ENCODE measurements at places on chromosomes 16 and 17.

GRCh38 chr17:49200423-49201083 is 9.8 kb downstream of the GNGT2 start:
- no peak for DNase-seq

GRCh38 chr17:30323262-30323894 is 10.5 kb downstream of the TMIGD1 start:
- no peak for DNase-seq

GRCh38 chr16:27374804-27375425 is 27.1 kb upstream of the IL21R start:
- no peak for DNase-seq

DNA sequence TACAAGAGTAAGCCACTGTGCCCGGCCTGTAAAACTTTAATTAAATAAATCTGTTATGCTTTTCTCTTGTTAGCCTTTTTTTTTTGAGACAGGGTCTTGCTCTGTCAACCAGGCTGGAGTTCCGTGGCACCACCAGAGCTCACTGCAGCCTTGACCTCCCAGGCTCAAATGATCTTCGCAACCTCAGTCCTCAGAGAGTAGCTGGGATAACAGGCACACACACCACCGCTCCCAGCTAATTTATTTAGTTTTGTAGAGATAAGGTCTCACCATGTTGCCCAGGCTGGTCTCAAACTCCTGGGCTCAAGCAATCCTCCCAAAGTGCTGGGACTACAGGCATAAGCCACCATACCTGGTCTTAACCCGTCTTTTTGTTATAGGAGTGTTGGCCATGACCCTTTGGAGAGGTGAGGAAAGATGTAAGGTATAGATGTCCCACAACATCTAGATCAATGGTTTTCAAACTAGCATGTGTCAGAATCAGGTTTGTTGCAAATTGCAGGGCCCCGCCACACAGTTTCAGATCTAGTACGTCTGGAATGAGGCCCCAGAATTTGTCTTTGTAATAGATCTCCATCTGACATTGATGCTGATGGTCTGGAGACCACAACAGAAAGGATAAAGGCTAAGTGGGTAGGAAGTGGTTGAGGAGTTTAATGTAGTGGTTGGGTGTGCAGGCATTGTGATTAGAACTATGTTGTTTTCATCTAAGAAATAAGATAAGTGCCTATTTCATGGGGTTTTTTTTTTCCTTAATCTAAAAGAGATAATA is 4.3 kb upstream of the GGA2 start:
- peak; percentile 25 for DNase-seq

- DNase-seq, result no peak
Measured at GRCh38 chr17:7141824-7142223, 27.2 kb upstream of the ASGR2 start.

DNA sequence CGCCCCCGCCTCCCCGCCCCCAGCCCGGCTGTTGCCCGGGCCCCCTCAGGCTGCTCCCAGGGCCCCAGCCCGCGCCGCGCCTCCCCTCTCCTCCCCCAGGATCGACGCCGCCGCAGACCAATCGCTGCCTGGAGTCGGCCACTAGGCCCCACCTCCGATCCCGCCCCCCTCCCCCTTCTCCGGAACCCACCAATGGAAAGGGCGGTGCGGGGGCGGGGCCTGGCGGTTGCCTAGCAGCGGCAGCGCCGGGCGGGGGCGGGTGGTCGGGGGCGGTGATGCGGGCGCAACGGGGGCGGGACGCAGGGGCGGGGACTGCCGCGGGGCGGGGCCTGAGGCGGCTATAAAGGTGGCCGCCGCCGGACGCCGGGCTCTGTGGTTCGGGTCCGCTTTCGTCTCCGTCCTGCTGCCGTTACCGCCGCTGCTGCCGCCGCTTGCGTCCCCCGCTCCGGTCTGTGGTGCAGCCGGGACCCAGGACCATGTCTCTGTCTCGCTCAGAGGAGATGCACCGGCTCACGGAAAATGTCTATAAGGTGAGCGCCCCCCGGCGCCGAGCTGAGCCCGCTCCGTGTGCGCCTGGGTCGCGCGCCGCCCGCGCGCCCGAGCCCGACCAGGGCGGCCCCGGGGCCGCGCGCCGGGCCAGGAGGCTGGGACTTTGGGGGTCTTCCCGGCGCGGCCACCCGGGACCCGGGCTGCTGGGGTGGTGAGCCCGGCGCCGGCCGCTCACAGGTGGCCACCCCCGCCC is at the start of gene BAIAP2:
TSS of gene BAIAP2 (plus strand) at position 373 of the 742 bp plus-strand sequence. CDS start at position 477, 104 bp downstream.
- DNase-seq, result peak; percentile 91

DNA sequence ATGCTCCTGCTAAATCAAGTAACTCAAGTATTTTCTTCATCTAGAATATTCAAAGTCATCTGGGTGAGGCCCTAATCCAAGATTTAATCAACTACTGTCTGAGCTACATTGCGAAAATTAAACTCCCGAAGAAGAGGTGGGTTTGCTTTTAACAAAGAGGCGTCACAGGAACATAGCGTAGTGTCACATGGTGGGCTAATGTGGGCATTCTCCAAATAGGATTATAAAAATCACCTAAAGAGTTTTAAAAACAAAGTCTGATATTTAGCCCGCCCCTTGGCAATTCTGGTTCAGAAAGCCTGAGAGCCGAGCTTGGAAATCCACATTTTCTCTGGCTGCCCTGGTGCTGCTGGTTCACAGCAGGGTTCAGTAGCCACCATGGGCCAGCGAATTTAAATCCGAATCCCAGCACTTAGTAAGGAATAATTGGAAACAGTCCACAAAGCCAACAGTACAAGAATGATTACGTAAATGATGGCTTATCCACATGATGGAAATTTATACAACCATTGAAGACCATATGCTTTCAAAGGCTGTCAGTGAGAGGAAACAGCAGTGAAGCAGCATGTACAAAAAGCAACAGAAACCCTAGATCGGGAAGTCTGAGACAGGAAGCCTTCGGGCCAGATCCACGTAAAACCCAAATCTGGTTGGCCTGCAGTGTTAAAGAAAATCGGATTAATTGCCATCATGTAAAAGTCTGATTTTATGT is 8.8 kb downstream of the PMM2 start:
- no peak for DNase-seq

- no peak for DNase-seq
Measured at GRCh38 chr17:64779376-64780095, 117.4 kb upstream of the SMURF2 start.

GRCh38 chr17:67469208-67469980 is 92.3 kb downstream of the PITPNC1 start:
- DNase-seq, result no peak

- DNase-seq, result no peak
Measured at GRCh38 chr17:2068031-2068518, 13.2 kb downstream of the HIC1 start.

DNA sequence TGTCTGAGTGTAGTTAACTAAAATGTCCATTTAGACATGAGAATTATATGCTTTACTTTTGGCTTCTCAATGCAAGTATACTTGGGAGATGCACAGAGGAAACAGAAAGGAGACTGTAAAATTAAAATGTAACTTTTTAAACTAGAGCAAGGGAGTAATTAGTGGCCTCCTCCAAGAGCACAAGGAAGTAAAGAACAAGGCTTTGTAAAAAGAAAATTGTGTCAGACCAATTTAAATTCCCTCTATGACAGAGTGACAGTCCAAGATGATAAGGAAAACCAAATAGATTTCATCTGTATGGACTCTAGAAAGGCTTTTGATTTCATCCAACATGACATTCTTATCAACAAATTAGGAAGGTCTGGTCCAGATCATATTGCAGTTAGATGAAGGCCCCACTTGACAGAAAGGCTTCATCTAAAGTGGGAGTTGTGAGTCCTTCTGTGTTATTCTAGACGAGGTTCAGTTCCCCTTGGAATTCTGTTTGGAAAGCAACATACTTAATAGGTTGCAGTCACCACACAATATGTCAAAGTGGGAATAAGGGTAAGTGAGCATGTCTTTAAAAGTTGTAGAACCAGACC is 6.5 kb upstream of the CAPNS2 start:
- no peak for DNase-seq

DNA sequence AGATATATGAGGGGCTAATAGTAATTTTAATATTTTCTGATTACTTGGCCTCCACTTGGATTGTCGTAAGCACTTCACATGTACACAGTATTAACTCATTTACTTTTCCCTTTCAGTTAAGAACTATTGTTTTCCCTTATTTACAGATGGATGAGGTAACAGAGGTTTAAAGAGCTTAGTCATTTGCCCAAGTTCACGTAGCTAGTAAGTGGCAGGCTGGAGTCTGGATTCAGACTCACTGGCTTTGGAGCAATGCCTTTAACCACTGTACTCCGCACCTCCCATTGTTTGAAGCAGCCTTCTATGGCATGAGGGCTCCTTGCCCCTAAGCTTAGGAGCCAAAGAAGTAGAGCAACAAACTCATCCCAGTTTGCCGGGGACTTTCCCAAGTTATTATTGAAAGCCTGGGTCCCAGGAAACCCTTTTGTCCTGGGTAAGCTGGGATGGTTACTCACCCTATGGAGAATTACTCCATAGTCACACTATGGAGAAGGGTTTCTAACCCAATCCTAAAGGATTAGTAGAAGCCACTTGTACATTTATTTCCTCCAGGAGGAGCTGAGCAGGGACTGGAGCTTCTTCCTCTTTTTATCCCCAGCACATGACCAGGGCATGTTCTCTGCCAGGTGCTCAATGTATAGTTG is 12.3 kb downstream of the FOXL1 start:
- DNase-seq, result no peak

DNA sequence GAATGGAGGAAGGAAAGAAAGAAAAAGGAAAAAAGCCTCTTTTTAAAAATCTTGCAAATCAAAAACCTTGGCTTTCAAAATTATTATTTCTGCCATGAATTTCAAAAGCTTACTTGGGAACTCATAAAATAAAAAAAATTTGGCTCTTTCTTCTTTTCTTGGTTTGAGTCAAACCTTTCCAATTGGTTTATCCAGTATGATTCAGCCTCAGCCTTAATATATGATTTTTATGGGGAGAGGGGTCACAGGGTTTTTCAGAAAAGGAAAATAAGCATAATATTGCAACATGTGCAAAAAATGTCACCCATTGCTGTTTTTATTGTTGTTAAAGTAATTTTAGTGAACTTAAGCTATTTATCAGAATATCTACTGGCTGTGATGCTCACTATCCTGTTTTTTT is 31.2 kb upstream of the HAPSTR1 start:
- DNase-seq, result no peak

Data from naive thymus-derived CD4-positive, alpha-beta T cell (primary cell).